Effector CD8-positive, alpha-beta T cell (primary cell): ENCODE measurements at places on chromosomes 7 and 10.

DNA sequence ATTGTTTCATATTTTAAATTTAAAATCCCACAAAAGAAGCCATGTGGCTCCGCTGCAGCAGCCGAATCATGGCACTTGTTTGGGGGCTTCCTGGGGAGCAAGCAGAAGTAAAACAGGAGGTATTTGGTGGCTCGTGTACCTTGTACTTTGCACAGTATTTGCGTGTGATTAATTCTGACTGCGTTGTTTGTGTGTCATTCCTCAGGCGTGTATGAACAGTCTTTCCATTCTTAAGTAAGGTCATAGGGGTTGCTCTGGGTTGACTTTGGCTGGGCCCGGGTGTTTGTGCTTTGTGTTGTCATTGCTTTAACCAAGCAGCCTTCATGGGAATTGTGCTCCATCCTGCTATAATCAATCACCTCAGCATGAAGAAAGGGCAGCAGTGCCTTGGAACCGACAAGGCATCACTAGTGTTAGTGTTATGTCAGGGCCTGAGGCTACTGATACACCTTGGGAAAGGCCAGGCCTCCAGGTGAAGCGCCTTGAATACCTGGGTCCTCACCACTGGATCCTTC is 182.4 kb downstream of the ARHGAP21 start:
- no peak for DNase-seq

- no peak for DNase-seq
These were observed 975 bp downstream of the CNTNAP2 start for GRCh38 chr7:146117576-146117975.

- no peak for DNase-seq
These were observed 19.9 kb upstream of the MAP3K8 start for GRCh38 chr10:30413996-30414576.

DNA sequence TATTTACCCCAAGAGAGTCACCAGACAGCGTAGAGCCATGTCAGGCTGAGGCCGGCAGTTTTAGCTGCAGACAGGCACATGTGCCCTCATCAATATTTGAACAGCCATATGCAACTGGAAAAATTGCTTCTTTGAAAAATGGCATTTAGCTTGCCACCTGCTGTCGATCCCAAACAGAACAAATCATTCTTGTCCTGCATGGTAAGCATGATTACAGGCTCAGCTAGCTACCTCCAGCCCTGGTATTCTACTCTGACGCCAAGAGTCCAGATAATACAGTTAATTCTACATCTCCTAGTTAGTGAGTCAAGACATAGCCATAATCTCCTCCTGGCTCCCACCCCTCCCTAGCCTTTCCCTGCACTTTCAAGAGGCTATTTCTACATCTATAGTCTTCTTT is 7.7 kb downstream of the CREB3L2 start:
- no peak for DNase-seq

DNA sequence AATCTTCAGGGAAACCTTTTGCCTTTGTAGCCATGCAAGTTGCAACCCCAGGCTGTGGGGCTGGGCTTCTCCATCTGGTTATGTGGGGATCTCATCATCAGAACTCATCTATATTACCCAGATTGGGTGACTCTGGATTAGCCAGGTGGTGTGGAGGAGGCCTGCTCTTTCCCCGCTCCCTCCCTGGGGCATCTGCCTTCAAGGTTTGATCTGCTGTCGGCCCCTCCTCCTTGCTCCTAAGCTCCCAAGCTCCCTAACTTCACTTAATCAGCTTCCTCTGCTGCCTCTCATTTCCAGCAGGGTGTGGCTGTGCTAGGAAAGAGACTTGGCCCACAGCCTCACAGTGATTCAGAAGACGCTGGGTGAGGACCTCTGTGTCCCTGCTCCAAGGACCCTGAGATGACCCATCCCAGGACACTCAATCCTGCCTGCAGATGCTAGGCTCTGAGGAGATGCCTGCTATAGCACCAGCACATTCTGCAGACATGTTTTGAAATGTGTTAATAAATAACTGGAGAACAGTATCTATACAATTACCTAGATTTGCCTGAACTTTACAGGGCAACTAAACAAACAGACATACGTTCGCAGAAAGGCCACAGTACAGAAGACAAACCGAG is 392.1 kb upstream of the PODXL start:
- no peak for DNase-seq

DNA sequence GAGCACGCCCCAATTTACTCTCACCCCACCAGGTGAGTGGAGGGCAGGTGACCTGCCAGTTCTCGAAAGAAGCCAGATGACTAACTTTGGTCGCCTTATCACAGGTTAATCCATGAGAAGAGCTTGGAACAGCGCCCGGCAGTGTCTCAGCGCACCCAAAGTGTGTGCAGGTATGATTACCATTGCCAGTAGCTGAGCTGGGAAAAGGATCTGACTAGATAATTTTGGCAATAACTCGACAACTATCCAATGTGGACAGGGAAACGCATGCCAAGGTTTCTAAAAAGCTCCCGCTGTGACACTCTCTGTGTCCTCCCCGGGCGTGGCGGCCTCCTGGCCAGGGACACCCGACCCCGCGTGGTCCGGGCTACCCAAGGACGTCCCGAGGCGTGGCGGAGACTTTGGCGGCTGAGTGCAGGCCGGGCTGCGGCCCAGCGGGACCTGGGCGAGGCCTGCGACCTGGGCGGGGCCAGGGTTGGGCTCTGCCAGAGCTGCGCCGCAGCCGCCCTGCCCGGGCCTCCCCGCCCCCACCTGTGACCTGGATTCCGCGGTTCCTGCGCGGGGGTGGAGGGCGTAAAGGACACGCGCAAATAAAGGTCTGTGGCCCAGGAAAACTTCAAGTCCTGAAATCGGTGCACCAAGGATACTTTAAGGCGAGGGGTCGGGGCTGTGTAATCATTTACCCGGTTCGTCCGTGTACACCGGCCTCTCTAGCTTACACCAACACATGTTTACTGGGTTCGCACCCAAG is 13.7 kb upstream of the WAPL start:
- DNase-seq, result no peak

GRCh38 chr10:129330211-129330610 is 136.8 kb upstream of the MGMT start:
- DNase-seq, result no peak

- DNase-seq, result no peak
These were observed 92.3 kb downstream of the MAD1L1 start for GRCh38 chr7:2140216-2141020.

- DNase-seq, result no peak
These were observed 373.3 kb downstream of the HTR7 start for GRCh38 chr10:90484518-90484917.

- DNase-seq, result no peak
These were observed 91.8 kb downstream of the ARHGAP12 start for GRCh38 chr10:31836569-31837406.

- no peak for DNase-seq
These were observed 7.4 kb upstream of the MICALL2 start for GRCh38 chr7:1466524-1467271.

- DNase-seq, result no peak
These were observed 40.9 kb upstream of the PLXDC2 start for GRCh38 chr10:19775296-19775695.

- DNase-seq, result no peak
These were observed 39.4 kb downstream of the FBXW4 start for GRCh38 chr10:101655570-101655969.

DNA sequence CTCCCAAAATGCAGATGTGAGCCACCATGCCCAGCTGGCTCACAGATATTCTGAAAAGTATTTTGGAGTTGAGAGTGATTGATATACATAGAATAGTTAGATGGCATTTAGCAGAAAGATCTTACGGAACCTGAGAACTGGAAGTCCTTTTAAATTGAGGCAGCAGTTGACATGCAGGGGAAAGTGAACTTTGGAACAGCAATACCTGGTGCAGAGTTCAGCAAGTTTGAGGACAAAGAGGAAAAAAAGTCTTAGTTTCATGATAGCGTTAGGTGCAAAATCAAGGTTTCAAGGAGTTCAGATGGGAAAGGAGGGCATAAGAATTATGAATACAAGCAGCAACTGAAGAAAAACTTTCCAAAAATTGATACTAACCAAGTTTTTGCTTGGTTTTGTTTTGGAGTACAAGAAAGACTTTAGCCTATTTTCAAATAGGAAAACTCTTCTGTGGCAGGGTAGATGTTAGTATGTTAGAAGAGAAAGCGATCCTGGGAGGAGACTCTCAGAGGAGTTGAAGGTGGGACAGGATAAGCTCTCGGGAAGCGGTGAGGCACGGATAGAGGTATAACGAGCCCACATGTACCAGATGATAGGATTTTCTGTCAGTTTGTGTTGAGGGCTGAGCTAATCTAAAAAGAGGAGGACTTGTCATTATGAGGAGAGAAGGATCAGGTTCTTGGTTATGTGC is 28.0 kb upstream of the STMP1 start:
- no peak for DNase-seq

- DNase-seq, result no peak
These were observed 96.1 kb downstream of the ADCY1 start for GRCh38 chr7:45670227-45670626.

DNA sequence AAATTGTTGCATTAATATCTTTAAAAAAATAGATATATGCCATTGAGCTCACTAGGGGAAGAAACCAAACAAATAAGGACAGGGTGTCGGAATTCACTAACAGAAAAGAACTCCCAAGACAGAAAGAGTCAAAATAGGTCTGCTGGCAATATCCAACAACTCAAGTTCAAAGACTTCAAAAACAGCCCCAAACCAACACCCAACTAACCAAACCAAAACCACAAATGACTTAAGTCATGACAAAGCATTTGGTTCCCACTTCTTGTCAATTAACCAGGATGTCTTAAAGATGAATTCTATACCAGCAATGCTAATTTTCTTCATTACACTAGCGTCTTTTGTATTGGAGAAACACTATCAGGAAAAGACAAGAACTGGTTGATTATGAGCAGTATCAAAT is 249.0 kb upstream of the PLXNA4 start:
- no peak for DNase-seq

DNA sequence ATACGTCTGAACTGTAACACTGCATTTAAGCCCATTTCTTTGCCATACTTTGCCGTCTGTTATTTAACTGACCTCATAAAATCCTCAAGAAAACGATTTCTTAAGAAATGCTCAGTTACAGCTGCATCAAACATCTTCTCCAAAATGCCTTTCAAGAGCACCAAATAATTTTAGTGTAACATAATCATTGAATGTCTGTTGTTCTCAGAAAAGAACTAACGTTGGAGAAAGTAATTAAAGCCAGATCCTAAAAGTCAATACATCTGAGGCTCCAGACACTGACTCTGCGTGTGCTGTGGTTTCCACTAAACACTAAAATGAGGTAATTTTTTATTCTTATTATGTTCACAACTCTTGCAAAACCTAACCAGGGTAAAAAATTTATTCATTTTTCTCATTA is 63.7 kb upstream of the LRRC17 start:
- no peak for DNase-seq

DNA sequence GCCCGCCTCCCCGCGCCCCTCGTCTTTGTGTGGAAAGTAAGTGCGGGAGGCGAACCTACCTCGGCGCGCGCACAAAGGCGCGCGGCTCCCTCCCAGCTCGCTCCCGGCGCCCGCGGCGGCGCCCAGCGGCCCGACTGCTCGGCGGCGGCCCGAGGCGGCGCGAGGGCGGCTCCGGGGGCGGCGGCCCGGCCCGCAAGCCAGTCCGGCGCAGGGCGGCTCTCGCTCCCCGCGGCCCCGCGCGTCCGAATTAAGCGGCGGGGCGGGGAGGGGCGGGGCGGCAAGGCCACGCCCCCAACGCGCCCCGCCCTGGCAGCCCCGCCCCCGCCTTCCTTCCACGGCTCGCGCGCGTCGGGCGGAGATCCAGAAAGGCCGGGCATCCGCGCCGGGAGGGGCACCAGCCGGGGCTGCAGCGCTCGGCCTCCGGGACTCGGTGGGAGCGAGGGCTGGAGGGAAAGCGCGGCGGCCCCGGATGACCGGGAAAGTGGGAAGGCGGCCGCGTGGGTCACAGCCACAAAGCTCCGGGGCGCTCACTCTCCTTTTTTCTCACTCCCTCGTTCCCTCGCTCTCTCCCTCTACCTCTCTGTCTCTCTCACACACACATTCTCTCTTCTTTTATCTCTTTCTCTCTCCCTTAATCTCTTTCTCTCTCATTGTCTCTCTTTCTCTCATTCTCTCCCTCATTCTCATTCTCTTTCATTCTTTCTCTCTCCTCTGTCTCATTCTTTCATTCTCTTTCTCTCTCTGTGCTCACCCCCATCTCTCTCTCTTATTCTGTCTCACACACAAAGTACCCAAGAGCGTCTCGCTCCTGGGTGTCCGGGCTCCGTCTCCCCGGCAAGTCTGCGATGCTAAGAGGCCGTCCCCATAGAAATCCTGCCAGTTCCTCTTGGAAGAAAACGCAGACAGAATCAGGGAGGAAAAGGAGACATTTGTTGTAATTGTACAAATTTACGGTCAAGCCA is 170.2 kb downstream of the FAM107B start:
- DNase-seq, result peak; percentile 65

- peak; percentile 29 for DNase-seq
These were observed 28.9 kb downstream of the SKIDA1 start for GRCh38 chr10:21496343-21497176.

GRCh38 chr7:45080265-45080957 is 8.4 kb downstream of the NACAD start:
- no peak for DNase-seq

DNA sequence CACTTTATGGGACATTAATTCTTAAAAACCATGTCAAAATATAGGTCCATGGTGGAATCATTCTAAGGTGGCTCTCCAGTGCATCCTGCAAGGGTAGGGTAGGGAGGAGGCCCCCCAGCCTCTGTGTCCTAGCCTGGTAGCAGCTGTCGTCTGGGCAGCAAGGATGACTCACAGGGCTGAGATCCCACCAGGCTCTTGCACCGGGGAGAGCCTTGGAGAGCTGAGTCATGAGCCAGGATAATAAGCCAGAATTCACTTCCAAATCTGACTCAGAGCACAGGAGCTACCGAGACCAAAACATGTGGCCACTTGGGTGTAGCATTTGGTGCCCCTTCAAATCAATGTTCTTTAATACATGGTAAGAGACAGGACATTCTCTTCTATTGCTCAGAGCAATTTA is 298.5 kb downstream of the NEBL start:
- DNase-seq, result no peak

GRCh38 chr10:47261121-47261520 is 38.9 kb upstream of the GDF10 start:
- no peak for DNase-seq

DNA sequence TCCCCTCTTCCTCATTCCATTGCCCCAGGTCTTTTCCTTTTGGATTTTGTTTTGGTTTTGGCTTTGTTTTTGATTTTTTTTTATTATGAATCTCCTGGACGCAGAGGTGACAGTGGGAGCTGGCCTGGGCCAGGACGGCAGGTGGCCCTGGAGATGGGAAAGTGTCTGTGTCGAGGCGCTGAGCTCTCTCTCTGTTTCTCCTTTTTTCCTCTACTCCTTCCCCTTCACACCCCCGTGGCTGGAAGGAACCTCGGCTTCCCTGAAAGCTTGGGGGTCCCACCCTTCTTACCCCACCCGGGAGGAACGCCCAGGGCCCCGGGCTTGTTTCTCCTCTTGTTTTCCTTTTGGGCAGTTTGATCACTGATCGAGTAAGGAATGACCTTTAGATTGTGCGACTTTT is 13.2 kb downstream of the TRIM8 start:
- no peak for DNase-seq

GRCh38 chr7:18175801-18176450 is 148.3 kb upstream of the PRPS1L1 start:
- no peak for DNase-seq
